Cardiac muscle cell (in vitro differentiated cells and primary cell): ENCODE measurements at places on chromosomes 5 and 9. TPM values are rescaled to one million over a fixed set of nuclear protein-coding genes. Genes with fewer than 3 reads are reported as not detected.

Gene SIT1
- total RNA-seq: not detected in 2 replicates

- no peaks in the 10 kb centered on the region for H3K36me3 ChIP-seq
- no peak overlapping the region for H3K27ac ChIP-seq
- H3K4me1 ChIP-seq: no peaks in the 10 kb centered on the region
- no peaks in the 10 kb centered on the region for H3K27me3 ChIP-seq
- no peak overlapping the region for H3K4me3 ChIP-seq
Measured at GRCh38 chr9:101636247-101636646, 41.5 kb upstream of the PPP3R2 start.

DNA sequence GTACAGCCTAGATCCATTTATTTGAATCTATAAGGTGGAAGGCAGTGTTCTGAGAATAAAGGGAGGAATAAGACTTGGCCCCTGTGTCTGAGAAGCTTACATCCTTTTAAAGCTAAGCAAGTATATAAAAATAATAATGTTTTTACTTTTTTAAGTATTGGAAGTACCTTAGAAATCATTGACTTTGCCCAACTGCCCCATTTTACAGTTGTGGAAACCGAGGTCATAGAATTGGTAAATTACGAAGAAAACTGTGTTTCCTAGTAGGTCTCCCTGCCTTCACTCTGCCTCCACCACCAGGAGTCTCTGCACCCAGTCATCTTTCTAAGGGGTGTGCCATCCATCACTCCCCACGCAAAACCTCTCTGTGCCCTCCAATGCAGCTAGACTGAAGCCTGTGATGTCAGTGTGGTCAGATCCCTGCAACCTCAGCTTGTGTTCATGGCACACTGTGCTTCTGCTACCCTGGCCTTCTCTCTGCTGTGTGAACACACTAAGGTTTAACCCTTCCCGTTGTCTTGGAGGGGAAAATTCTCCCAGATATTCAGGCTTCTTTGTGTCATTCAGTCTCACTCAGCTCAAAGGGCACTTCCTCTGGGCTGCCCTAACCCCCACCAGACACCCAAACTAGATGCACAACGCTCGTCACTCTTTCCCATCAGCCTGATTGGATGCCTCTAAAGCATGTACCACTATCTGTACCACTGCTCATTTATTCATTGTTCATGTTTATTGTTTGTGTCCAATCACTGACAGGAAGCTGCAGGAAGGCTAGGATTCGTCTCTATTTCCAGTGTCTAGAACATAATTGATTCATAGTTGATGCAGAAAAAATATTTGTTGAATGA lies 18.2 kb downstream of the ADRB2 start:
- no peak overlapping the region for H3K27ac ChIP-seq
- no peak overlapping the region for H3K4me3 ChIP-seq
- no peak for DNase-seq
- no peaks in the 10 kb centered on the region for H3K36me3 ChIP-seq
- no peaks in the 10 kb centered on the region for H3K27me3 ChIP-seq

DNA sequence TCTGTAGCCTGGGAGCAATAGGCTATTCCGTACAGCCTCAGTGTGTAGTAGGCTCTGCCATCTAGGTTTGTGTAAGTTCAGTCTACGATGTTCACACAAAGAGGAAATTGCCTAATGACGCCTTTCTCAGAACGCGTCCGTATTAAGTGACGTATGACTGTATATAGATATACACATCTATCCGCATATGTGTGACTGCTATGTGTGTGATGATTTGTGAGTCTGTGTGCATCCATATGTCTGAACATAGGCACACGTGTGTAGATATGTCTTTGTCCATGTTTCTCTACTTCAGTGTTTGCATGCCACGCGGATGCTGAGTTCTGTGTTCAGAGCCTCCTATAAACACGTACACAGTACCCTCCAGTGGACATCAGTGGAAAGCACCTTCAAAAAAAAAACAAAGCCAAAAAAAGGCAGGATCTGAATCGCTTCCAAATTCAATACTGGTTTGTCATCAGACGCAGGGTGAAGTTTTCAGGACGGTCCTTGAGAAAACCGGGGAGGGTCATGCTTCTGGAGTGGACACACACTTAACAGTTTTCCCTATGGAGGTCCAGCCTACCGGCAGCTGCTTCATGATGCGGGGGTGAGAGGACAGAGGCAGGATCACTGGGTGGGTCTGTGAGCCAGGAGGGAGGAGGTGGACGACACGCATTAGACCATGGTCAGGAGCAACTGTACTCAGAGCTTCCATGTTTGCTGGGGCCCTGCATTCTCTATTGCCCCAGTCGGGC lies 29.5 kb upstream of the ALDH1B1 start:
- H3K4me3 ChIP-seq: no peak overlapping the region
- no peaks in the 10 kb centered on the region for H3K27me3 ChIP-seq
- DNase-seq: peak; percentile 69
- H3K36me3 ChIP-seq: no peaks in the 10 kb centered on the region

Gene CCL27
- 0.77 and 2.0 TPM in 2 replicates for total RNA-seq

DNA sequence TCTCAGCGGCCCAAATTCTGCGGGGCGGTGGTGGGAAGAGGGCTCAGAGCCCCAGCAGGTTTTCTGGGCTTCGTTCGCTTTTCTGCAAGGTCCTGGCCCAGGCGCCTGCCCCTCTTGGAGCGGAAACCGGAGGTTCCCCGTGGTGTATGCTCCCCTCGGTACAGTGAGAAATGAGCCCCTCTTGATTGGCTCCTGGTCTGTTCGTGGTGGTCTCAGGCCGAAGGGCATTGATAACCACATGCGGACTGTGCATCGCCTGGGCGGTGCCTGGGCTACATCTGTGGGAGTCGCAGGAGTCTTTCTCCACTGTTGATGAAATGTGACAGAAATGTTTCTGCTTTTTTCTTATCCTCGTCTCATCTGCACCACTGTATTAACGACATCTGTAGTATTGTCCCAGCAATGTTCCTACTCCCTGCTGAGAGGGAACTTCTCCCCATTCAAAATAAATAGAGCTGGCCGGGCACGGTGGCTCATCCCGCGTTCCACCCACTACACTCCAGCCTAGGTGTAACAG lies 682 bp downstream of the MAN1B1 start:
- peak overlapping the region; percentile 66 for H3K4me3 ChIP-seq
- H3K4me1 ChIP-seq: peaks cover 4% of the 10 kb centered on the region
- H3K27me3 ChIP-seq: no peaks in the 10 kb centered on the region
- H3K36me3 ChIP-seq: peaks cover 3% of the 10 kb centered on the region
- DNase-seq: no peak

Gene AFAP1L1
- total RNA-seq: 30.5 and 39.3 TPM in 2 replicates
